Foreskin melanocyte (primary cell): ENCODE measurements at places on chromosomes 5 and 9.

- DNase-seq: no peak
Observed at GRCh38 chr5:137345396-137345795, 153.7 kb downstream of the SPOCK1 start.

- no peak for DNase-seq
Observed at GRCh38 chr9:122106576-122106975, 13.5 kb upstream of the TTLL11 start.

DNA sequence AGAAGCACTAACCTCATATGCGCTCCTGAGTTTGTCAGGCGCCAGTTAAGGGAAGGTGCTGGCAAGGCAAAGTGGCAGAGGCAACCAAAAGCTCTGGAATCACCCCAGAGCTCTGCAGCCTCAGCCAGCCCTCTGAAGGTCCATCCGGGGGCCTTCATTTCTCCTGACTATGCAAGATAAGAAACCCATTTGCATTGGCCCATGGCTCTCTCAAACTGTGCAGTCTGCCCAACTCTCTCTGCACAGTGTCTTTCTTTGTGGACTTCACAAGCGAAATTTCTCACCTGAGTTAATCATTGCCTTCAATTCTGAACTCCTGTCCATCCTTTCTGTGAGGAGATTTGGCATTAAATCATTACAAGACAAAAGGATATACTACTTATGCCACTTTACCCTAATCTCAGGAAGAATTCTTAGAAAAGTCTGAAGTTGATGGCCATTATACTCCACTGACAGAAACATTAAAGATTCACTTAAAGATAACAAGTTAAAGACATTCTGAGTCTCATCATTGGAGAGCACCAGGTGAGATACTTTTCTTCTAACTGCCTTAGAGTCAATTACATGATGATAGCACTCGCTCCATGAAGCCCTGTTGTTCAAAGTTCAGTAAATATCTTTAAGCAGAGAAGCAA lies 235.6 kb downstream of the SPOCK1 start:
- DNase-seq: no peak

DNA sequence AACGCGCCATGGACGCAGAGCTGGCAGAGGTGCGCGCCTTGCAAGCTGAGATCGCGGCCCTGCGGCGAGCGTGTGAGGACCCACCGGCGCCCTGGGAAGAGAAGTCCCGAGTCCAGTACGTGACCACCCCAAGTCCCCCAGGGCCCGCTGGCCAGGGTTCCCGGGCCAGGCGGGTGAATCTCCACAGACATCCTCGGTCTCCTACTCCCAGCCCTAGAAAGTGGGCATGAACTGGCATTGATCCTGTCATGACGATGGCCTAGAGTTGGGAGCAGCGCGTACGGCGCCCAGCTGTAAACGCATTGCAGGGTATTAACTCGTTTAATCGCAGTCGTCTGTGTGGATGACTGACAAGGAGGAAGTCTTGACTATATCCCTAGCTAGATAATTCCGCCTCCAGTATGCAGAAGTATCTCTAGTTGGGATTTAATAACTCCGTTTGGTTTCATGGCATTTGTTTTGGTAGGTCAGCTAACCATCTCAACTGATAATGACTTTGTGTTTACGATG lies 293 bp downstream of the CENPP start:
- no peak for DNase-seq

DNA sequence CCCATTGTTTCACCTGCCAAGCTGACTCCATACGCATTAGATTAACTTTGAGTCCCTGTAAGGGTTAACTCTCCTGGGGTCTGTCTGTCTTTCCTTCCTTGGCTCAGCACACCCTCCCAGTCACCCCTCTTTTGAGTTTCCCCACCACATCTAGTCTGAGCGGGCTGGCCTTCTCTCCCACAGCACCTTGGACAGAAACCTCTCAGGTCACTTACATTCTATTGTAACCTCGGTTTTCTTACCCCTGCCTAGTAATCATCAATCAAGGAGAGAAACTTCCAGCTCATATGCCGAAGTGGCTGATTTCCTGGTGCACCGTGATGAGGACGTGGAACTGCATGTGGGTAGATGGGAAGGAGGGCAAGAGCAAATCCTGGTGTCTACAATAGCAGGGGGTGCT lies 102.1 kb downstream of the MYO10 start:
- no peak for DNase-seq

GRCh38 chr5:141878186-141878710 lies at the start of gene PCDH1:
Gene PCDH1 (minus strand): TSS chr5:141878410. CDS start chr5:141878262, 148 bp downstream.
- no peak for DNase-seq

DNA sequence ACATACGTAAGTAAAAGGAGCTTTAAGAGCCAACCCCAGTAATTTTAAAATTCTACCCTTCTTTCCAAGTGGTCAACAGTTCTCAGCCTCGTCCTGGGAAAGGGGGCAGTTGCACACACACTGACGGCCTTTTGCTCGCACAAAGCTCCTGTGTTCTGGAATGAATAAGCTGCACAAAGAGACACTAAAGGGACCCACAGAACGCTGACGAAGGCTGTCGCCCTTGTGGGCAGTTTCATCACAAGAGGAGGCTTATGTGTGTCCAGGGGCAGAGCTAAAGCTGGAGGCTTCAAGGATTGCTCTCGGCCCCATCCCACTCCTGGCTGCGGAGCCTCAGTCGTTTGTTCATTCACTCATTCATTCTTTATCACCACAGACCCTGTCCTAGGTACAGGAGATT lies 67.0 kb upstream of the NEK6 start:
- peak; percentile 87 for DNase-seq

- no peak for DNase-seq
Observed at GRCh38 chr5:107951309-107951708, 280.6 kb upstream of the EFNA5 start.

DNA sequence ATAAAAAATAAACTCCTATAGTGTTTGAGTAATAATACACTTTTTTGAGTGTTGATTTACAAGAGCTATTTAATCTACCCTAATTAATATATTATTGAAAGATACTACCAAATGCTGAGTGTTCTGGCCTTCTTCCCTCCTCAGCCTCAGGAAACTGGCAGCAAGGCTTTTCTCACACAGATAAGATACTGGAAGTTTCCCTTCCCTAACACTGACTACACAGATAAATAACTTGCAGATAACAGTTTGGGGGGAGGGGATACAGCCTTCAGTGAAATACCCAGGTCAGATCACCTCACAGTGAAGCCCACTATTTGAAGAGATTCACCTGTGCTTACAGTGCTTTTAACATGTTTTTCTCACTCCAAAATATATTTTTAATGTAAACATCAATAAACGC lies 1.6 kb upstream of the NIPSNAP3A start:
- no peak for DNase-seq

DNA sequence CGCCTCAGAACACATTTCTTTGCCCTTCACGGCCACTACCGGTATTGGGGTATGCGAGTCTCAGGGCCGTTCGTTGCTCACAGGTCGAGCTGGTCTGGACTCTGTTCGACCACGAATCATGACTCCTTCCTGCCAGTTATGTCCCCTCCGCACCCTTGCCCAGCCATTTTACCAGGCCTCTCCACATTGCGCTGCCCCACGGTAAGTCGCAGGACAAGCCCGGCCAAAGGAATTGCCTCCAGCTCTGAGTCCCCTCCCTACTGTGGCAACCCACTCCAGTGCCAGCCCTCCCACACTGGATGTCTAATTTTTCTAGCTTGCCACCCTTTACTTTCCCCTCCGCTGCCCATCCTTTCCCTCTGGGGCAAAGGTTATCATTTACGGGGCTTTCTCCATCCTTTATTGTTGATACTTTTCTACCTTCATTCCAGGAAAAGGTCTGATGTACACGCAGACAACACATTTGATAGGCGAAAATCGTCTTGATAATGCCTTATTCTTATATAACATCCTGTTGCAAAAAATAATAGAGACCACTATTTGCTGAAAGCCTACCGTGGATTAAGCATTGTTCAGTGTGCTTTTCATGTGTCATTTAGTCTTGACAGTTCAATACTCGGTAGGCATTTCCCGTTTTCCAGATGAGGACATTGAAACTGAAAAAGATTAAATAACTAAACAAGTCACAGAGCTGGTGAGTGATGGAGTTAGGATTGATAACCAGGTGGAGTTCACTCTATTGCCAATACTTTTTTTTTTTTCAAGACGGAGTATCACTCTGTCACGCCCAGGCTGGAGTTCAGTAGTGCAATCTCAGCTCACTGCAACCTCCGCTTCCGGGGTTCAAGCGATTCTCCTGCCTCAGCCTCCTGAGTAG lies 958 bp upstream of the HSPA5 start:
- no peak for DNase-seq

DNA sequence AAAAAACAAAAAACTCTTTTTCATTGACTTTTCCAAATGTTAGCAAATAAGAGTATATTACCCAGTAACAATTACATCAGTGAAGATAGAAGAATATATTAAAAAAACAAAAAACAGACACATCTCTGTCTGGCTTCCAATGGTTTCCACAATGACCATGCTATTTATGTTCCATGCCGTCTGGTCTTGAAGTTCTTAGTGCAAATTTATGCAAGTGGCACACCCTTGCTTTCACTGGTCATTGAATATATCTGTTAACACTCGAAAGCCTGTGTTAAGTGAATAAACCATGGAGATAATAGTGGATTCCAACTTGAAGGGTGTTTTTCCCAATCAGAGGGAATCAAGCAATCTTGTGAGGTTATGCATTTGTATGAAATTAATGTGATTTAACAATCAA lies 291.9 kb downstream of the KCTD16 start:
- DNase-seq: no peak

DNA sequence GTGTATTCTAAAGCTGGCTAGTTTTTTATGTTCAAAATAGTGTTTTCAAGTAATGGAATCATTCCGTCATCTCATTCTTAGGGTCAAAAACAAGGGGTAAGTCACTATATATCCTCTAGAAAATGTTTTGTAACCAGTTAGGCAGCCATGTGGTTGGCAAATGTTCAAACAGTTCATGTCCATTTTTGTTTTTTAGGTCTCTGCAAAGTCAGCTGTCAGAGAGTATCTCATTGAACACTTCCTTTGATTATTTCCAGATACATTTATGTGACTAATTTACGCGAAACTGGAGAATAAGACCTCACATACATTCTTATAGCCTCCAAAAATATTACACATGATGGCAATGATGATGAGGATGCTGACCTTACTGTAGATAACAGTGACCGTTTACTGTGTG lies 50.4 kb downstream of the TRIO start:
- no peak for DNase-seq

DNA sequence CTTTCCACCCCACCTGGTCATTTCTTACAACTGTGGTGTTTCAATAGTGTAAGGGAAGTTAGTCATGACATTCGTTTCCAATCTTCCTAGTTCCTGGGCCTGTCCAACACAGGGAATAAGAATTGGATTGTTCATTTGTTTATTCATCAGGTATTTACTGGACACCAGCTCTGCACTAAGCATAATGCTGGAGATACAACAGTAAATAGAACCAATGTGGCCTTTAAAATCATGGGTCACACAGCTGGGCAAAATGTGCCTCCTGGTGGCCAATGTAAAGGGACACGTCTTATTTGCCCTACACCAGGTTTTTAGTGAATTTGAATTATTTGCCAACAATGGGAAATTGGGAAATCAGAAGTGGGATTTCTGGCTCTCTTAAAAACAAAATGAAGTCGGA lies 10.4 kb downstream of the ABLIM3 start:
- no peak for DNase-seq

DNA sequence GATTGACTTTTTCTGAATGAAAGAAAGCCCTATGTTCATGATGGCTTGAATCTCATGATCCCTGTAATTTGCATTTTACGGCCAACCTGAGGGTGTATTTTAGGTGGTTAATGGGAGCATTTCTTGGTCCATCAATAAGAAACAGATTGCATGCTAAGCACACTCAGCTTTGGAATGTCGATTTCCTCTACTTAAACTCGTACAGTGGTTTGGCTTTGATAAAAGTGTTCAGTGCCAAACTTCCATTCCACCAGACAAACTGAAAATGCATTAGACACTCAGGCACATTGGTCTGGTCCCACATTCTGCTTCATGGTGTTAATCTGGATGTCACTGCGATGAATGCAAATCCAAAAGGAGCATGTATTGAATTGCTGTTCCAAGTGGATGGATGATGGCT lies 77.0 kb downstream of the VCAN start:
- DNase-seq: no peak

GRCh38 chr5:16883176-16883575 lies 52.9 kb downstream of the MYO10 start:
- DNase-seq: no peak
